ENCODE measurements at places on chromosomes 3 and 15.

DNA sequence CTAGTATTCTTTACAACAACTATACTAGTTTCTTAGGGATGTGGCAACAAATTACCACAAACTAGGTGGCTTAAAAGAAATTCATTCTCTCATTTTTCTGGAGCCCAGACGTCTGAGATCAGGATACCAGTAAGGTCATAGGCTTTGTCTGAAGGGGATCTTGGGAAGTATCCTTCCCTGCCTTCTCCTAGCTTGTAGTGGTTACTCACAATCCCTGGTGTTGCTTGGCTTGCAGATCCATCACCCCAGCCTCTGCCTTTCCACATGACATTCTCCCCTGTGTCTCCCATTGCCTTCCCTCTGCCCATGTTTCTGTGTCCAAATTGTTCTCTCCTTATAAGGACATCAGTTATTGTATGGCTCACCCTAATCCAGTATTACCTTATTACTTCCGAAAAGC is 24.3 kb upstream of the CLDN1 start:
- DNase-seq, result no peak

- no peak for DNase-seq
Observed at GRCh38 chr15:25508369-25509002, 69.7 kb upstream of the UBE3A start.

DNA sequence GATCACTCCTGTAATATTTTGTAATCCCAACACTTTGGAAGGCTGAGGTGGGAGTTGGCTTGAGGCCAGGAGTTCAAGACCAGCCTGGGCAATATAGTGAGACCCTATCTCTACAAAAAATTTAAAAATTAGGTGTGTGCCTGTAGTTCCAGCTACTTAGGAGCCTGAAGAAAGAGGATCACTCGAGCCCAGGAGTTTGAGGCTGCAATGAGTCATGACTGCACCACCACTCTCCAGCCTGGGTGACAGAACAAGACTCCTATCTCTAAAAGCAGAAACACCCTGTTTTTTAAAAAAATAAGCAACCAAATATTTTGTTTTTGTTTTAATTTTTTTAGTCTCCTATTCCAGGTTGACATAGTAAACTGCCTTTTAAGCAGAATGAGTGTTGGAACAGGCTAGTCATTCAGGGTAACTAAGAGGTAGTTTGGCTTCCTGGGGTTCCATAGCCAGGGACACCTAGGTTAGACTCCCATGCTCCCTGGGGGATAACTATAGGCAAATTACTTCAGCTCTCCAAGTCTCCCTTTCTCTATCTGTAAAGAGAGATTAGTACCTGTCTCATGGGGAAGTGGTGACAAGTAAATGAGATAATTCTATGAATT is 114.6 kb upstream of the C15orf61 start:
- no peak for DNase-seq

GRCh38 chr3:38653685-38654537 is 4.4 kb upstream of the SCN5A start:
- no peak for DNase-seq

GRCh38 chr15:35505809-35506208 is 40.2 kb downstream of the DPH6 start:
- DNase-seq, result no peak

GRCh38 chr3:153090973-153091372 is 71.1 kb upstream of the RAP2B start:
- no peak for DNase-seq

- no peak for DNase-seq
Observed at GRCh38 chr3:102017784-102018183, 168.5 kb downstream of the NFKBIZ start.

DNA sequence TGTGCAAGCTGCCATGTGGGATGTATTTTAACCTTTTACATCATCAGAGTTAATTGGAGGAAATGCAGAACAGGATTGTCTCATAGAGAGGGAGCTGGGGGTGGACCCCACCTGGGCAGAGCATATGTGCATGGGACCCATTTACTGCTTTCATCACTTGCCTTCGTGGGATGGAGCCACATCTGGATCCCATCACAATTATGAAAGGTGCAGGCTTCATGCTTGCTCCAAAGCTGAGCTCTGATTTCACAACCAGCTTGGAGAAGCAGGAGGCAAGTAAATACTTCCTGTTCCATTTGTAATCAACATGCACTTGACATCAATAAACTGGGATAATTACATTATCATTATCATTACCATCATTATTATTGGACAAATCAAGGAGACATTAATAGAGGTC is 161.9 kb downstream of the ALDH1A2 start:
- no peak for DNase-seq

GRCh38 chr3:3366386-3366785 is 186.9 kb upstream of the CRBN start:
- DNase-seq, result no peak

DNA sequence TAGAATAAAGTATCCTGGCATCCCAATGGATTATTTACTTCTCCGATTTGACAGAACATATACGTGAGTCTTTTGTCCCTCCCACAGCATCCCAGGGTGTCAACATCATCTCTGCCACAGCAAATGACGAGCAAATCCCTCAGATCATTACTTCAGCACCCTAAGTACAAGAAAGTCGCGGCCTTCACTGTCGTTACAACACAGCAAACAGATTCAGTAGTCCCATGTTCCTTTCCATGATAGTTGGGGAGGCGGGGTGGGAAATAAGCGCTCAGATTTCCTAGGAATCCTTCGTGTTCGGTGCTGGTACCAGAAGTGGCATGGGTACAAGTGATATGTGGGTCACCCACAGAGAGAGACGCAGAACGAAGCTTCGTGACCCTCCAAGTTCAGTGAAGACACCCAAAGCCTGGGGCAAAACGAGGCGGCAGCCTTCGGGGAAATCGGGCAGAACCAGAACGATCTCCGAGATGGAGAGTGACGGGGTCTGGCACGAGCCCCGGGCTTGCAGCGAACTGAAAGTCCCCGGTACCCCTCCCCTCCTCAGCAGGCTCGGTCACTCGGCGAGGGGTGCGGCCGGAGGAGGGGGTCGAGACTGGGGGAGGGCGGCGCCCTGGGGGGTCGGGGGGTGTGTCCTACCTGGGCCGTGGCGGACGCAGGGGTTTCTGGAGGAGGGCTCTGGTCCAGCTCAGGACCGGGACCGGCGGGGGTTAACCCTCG is 619 bp downstream of the TTBK2 start:
- DNase-seq, result no peak

DNA sequence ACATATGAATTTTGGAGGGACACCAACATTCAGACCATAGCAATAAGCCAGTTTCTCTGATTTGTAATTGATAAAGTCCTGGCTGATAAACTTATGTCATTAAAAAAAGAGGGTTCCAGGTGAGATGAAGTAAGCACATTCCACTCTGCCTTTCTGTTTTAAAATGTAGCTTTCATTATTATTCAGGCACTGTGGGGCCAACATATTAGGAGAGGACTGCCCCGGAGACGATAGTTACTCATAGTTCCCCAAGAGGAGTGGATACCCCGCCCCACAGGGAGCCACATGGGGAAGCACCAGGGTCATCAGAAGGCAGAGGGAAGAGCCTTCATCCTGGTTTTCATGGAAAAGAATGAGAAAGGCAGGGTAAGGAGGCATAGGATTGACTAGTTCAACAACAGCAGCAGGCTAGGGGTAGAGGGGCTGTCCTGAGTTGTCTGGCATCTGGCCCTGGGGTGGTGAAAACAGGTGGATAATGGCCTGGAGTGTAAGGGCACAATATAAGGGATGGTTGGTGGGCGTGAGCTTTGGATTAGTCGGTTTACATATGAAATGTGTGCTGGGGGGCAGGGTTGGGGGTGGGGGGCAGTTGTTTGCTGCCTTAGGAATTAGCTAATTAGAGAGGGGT is 78.7 kb upstream of the PROK2 start:
- no peak for DNase-seq

DNA sequence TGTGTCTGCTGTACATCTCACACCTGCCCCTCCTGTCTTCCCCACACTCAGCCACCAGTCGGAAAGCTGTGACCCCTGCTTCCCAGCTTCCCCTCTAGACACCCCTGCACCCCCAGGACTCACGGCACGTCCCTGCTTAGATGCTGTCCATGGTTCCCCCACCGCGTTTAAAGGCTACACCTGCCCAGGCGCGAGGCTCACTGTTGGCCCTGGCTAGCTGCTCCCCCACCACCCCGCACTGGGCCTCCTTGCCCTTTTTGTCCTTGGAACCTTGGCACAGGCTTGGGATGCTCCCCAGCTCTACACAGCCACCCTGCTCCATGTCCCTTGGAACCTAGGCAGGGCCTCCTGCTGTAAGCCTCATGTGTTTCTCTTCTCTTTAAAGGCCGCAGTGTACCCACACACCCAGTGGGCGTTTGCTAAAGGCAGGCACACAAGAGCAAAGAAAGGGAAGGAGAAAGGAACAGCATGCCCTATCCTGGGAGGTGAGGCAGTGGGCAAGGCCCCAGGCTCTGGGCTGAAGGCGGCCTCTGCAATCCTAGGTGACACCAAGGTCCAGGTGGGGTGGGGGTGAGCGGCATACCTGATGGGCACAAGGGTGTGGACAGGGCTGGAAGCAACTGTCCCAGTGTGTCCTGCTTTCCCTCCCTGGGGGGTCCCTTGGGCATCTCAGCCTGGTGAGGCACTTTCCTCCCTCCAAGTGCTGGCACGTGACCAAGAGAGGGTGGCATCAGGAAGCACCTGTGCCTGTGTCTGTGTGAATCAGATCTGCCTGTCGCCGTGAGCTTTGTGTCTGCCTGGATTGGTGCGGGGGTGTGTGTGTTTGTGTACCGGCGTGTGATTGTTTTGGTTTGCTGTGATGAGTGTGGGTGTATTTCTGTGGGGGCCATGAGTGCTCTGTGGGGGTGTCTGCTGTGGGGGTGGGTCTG is 54.4 kb downstream of the TPRA1 start:
- DNase-seq, result no peak

- DNase-seq, result no peak
Observed at GRCh38 chr15:35616498-35617271, 70.7 kb upstream of the DPH6 start.

GRCh38 chr3:76753599-76753998 is 286.3 kb upstream of the ROBO2 start:
- no peak for DNase-seq

DNA sequence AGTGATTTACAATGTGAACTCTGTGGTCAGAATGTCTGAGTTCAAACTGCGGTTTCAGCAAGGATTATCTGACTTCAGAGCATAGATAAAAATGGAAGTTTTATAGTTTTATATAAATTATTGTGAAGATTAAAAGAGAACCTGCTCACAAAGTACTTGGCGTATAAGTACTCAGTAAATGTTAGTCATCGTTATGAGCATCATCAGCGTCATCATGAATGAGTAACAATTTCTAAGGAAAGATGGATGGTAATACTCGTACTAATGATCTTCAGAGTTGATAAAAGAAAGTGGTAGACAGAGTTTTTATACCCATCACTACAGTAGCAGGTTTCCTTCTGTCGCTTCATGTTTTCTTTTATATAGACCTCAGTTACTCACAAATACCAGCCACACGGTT is 341.8 kb downstream of the RAP2B start:
- DNase-seq, result no peak

DNA sequence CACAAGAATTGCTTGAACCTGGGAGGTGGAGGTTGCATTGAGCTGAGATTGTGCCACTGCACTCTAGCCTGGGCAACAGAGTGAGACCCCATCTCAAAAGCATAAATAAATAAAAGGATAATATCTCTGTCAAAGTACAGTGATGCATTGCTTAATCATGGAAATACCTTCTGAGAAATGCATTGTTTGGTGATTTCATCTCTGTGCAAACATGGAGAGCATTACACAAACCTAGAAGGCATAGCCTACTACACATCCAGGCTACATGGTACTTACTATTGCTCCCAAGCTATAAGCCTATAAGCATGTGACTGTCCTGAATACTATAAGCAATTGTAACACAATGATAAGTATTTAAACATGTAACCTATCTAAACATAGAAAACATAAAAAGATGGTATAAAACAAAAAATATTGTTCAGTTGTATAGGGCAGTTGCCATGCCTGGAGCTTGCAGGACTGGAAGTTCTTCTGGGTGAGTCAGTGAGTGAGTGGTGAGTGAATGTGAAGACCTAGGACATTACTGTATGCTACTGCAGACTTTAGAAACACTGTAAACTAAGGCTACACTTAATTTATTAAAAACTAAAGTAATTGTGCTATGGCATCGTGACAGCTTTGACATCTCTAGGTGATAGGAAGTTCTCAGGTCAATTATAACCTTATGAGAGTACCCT is 93.6 kb upstream of the SNRPN start:
- DNase-seq, result no peak

DNA sequence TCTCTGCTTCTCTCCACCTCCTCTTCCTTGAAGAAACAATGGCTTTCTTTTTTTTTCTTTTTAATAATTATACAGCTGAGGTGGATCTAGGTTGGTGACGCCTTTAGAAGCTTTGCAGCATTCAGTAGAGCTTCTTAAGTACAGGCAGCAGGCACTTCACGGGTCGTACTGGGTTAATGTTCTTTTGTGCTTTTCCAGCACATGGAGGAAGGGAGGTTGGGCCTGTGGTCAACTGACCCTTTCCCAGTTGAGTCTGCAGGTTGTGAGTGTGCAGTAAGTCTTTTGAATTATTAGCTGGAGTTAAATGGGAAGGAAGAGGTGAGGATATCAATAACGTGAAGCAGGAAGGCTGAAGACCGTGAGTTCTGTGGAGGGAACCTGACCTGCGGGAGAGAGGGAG is 7.0 kb downstream of the TRAK1 start:
- no peak for DNase-seq

DNA sequence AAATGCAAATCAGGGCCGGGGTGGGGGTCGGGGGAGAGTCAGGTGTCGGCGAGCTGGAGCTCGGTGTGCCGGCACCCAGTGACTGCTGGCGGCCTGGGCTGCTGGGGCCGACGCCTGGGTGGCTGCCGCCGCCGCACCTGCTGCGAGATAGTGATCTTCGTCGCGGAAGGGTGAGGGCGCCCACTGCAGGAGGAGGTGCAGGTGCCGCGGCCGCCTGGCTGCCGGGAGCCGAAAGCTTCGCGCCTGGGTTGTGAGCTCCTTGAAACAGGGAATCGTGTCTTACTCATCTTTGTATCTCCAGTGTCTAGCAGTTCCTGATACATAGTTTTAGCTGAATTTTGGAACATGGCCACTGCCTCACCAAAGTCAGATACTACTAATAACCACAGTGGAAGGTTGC is 64.0 kb upstream of the CPOX start:
- DNase-seq, result peak; percentile 27
